Renal cortex interstitium (tissue), 15 donors: ENCODE measurements at places on chromosomes 7 and 10. TPM values are rescaled to one million over a fixed set of nuclear protein-coding genes. Genes with fewer than 3 reads are reported as not detected.

DNA sequence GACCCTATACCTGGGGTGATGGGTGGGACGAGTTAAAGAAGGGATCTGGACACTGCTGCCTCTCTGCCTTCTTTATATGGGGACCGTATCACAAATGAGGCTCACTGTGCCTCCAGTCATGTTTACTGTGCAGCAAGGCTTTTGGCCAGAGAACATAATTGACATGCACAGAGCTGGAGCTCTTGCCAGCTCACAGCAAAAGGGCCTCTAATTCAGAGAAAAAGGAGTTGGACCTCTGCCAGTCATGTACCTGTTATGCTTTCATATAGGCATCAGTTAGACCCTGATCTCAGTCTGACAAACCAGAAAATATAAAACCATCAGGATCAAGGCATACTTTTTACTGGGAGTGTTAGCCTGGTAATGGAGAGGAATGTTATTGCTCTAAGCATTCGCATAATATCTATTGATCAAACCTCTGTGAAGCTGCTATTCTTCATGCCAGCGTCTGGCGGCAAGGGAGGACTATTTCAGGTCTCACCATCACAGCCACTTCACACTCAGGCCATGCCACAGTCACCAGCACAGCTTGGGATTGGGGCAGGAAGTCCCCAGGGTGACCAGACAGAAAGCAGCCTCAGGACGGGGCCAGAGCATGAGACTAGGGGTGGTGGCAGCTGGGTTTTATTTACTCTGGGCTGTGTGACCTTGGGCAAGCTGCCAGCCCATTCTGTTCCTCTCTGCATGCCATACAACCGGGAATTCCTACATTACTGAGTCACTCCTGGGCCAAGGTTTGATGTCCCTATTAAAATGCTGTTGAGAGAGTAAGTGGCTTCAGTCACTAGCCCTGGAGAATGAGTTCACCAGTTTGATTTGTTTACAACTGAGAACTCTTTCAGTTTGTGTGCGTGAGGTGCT lies 90.1 kb downstream of the NPSR1 start:
- DNase-seq: no peak

- no peak for DNase-seq
Observed at GRCh38 chr10:88117869-88118632, 254.6 kb downstream of the PTEN start.

DNA sequence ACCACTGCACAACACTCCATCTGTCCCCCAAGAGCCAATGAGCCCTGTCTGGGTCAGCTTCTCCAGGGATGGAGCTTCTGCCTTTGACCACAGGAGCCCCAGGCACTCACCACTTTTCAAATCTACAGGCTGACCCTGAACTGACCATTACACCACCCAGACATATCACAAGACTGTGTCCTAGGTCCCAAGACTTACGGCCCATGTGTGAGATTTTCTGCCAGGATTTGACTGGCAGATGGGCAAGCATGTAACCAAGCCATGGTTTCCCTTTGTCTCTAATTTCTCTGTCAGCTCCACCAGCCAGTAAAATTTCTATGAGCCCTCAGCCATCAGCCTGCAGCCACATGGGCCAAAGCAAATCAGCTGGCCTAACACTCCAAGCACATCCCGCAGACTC lies 92.5 kb downstream of the SH3PXD2A start:
- DNase-seq: no peak

DNA sequence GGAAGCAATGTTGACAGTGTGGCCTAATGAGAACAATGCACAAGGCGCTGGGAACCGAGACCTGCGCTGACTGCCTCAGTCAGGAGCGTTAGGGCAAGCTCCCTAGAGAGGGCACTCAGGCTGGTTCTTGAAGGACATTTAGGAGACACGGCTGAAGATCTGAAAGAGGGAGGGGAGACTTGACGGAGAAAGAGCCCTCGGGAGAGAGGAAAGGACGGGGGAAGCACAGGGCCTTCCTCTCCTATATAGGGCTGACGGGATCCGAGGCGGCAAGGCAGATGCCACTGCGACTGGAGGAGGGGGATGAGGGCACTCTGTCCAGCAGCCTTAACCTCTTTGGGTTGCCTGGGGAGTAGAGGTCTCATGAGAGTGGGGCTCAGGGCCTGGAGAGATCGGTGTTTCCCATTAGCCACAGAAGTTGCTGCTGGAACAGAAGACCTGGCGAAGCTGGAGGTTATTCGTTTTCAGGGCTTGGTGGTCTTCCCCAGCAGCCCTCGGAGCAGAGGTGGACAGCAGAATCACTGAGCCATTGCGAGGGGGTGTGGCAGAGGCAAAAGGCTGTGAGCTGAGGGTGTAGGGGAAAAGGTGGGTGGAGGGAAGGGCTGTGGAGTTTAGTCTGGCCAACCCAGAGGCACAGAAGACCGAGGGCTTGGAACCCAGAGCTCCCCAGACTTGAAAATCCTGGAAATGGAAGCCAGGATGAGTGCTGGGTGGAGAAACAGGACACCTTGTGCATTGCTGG lies 36.0 kb downstream of the CLEC2L start:
- DNase-seq: no peak

DNA sequence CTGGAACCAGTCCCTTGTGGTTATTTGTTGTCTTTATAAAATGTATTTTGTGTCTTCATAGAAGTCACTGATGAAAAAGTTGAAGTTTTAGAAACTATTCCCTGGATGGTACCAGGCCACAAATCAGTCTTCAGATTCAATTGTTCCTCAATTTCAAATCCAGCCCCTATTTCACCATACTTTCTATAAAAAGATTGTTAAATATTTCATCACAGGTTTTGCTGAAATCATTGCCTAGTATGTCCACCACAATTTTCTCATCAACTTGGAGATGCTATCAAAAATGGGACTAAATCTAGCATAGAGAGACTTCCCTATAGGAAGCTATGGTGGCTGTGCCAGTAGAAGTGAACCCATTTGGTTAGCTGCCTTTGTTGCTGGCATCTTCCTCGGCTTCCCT lies 118.5 kb downstream of the RAB18 start:
- DNase-seq: no peak

DNA sequence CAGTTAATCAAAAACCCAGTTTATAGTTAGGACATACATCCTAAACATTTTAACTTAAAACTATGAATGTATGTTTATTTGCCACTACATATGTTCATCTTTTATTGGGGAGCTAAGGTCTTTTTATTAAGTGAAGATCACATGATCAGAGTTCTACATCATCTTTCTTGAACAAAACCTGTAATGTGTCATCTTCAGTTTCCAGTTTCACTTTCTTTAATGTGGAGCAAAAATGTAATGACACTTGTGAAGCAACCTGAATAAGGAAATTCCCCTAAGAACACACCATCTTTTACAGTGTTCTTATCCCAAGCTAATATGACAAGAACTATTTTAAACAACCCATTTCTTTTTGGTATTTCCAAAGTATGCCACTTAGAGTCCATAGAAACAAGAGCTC lies 166.7 kb upstream of the BET1 start:
- DNase-seq: no peak

DNA sequence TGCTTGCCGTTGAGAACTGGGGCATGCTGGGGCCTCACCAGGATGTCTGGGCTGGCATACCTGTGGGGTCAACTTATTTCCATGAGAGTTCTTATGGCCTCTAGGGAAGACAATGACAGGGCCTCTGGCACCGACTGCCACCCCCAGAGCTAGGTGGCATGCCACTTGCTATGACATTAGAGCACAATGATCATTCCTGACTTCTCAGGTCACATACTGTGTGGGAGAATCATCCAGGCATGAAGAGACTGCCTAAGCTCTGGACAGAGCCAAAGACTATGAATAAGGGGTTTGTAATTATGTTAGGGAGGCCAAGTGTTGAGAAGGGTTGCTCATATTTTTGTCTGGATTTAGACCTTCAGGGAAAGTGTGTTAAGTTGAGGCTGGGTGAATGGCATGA lies 97.5 kb downstream of the PTPN20 start:
- DNase-seq: no peak

DNA sequence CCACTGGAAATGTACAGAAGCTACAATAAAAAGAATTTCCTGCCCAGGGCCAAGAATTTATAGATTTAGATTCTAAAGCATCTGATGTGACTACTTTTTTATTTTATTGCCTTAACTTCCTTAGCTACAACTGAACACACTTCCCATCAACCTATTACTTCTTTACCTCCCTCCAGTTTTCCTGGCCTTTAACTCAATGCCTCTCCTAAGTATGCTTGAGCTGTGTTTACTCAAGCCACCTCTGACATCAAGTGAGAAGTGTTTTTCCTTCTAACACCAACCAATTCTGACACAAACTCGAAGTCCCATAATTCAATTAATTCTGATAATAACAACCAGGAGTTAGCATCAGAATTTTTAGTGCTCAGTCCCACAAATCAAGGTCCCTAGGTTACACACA lies 170.0 kb downstream of the IMMP2L start:
- DNase-seq: no peak

Gene TMEM184A
- polyA plus RNA-seq: 4.6 TPM

Gene SP4
- 15.8 TPM for polyA plus RNA-seq
